ENCODE measurements at places on chromosomes 4 and X.

DNA sequence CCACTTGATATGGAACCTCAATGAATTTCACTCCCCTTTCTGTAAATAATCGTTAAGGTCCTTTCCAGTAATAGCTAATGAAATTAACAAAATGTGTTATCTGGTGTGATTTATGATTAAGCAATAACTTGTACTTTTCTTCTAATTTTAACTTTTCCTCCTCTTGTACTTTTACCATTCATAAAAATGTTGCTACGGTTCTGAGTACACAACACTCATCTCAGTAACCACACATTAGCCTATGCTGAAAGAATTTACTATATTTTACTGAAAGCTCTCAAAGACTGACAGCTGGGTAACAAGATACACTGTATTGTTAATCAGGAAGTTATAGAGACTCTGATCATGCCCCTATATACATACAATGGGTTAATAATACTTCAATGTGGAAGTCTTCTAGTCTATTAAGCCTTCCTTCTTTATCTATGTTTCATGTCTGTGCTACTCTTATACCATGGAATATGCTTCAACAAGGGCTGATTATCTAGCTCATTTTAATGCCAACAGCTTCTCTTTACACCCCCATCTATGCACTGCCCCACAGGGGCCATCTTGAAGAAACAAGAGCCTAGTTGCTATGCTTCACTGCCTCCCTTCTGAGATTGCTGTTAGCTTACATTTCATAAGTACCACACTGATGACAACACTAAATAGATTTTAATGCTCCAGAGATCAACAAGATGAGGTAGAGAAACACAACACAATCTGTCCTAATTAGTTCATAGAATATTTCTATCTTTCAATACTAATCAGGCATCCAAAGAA, 39.1 kb downstream of the LAMP2 start:
- no peak for DNase-seq

GRCh38 chr4:173415092-173415491, 16.2 kb upstream of the SCRG1 start:
- DNase-seq: peak; percentile 81

DNA sequence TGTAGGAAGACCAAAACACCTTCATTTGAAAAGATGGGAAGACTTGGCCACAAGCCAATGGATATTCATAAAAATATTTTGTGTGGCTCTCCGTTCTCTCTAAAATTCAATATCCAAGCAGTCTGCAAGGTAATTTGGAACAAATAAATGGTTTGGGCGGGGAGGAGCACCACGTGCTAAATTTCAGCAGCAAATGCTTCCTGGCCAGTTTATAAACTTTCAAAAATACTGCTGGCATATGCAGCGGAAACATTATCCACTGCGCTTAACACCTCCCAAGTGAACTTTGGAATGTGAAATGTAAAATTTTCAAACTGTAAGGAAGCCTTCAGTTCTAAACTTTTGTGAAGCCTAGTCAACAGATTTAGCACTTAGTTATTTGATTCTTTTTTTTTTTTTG, 191.0 kb downstream of the NSUN7 start:
- no peak for DNase-seq

GRCh38 chrX:32530802-32531403, 680.4 kb downstream of the DMD start:
- DNase-seq: no peak

DNA sequence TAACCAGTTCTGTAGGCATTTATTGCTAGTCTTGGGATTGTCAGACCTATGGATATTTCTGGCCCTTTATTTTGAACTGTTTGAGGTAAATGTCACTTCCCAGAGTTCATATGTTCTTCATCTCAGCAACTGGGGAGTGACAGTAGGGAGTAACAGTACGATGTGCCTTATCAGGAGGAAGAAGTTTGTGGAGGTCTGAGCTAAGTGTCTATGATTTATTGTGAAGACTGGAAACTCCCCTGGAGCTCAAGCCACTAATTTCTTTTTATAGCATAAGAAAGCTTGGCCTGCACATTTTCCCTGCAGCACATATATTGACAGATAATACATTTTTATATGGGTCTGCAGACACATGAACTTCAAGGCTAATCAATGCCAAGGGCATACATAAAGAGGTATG, 383.8 kb downstream of the GRXCR1 start:
- no peak for DNase-seq

GRCh38 chrX:9609499-9609898, 144.6 kb downstream of the TBL1X start:
- no peak for DNase-seq

DNA sequence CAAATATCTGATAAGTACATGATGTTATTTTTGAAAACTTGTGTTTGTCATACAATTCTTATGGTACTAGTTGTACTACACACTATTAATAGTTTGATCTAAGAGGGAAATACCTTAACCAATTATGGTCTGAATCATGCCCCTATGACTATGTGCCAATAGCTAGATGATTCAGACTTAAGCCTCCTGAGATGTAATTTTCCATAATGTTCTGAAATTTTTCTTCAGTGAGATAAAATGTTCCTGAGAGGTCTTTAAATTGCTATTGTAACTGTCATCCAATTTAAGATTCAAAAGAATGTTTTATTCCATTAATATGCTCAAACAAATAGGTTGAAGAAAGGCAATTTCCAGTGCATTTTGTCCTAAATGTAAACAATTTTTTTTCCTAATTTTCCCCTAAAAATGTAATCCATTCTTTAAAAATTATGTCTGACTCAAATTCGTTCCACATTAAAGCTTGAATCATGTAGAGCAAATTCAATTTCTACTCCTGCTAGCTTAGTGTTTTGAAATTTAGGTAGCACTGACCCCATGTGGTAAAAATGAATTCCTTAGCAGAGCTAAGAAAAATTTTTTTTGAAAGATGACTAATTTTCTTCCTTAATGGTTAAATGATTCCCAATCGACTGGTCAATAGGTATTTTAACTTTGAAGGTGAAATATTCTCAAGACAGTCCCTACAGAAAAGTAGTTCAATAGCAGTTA, 49.1 kb downstream of the APOOL start:
- DNase-seq: no peak

DNA sequence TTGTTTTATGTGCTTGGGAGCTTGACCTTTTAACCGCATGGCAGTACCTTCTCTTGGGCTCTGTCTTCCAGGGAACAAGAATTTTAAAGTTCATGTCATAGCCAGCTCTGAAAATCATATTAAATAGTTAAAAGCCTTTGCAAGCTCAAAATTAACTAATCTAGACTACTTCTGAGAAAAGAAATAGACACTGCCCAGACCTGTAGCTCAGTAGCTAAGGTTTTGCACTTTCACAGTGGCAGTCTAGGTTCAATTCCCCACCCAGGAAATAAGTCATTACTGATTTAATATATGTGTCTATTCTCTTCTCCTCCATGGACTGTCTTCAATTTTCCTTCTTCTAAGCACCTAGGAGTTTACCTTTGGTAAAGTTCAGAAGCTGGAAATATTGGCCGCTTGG, 27.4 kb downstream of the HSD17B11 start:
- no peak for DNase-seq

- no peak for DNase-seq
Observed at GRCh38 chr4:3320361-3321023, 27.7 kb downstream of the RGS12 start.

DNA sequence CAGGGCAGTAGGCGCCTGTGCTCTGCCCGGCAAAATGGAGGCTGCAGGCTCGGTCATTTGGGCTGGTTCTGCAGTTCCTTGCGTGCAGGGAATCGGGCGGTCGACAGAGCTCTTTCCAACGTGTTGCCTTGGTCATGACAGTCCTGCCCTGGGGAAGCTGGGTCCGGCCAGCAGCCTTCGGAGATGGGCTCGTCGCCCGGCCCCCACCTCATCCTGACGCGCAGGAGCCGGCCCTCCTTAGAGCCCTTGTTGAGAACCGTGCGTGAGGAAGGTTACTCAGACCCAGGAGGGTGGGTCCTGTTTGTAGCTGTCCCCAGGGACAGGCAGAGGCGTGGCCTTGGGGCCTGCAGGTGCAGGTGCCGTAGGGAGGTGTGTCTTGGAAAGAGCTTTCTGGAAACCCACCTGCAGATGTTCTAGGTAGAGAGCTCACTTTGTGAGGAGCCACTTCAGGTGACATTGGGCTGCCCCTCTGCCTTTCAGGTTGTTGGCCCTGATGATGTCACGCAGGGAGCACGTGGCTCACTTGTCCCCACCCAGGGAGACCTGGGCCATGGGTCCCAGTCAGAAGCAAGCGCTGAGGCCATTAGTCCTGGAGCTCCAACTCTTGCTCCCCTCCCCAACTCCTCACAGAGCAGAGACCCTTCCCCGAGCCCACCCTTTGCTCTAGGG, 15.2 kb upstream of the HGFAC start:
- DNase-seq: no peak

GRCh38 chr4:20358110-20358509, 106.4 kb downstream of the SLIT2 start:
- no peak for DNase-seq

- no peak for DNase-seq
Observed at GRCh38 chr4:11615601-11616000, 186.9 kb upstream of the HS3ST1 start.

DNA sequence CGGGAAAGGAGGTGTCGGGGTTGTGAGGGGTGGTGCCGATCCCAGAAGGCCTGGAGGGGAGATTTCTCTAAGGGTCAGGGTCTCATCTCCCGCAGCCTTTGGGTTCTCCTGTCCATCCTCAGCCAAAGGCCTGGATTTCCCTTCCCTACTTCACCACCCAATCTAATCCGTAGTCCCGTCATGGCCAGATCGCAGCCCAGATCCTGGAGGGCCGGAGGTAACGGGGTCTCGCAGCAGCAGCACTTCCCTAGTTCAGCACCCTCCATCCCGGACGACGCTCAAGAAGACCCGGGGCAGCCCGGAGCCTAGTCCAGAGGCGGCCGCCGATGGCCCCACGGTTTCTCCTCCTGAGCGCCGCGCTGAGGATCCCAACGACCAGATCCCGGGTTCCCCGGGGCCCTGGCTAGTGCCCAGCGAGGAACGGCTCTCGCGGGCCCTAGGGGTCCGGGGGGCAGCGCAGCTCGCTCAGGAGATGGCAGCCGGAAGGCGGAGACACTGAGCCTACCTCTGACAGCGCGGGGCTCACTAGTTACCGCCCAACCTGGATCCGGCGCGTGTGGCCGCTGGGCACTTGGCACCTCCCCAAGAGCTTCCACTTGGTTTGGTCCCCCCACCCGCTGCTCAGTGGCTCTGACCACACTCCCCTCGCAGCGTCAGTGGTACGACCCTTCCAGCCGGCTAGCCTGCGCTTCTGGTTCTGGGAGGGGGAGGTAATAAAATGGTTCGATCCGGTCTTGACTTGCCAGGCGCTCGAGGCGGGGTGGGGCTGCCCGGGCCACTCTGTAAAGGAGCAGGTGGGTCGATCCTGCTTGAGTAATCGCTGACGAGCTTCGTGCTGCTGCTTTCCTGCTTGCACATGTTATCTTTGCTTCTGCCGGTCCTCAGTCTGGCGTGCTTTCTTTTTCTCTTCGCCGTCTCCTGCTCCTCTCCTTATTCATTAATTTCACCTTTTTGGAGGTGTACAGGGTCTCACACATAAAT, 3.6 kb downstream of the MAGIX start:
- peak; percentile 87 for DNase-seq

DNA sequence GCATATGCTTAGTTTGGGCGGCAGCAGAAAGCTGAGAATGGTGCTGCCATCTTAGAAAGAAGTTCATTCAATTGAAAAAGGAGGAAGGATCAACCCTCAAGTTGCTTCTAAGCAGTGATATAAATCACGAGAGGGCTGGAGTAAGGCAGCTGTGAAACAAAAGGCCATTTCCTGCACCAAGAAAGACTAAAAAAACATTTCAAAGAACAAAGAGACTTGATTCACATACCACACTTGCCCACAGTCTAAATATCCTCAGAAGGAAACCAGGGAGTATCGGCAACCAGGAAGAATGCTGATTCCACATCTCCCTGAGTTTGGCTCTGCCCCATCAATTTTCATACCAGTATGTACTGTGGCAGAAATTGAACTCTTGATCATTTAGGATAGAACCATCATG, 240.1 kb downstream of the OPHN1 start:
- DNase-seq: no peak

GRCh38 chr4:184306949-184307348, 89.3 kb upstream of the ENPP6 start:
- DNase-seq: no peak

- no peak for DNase-seq
Observed at GRCh38 chr4:2258091-2259035, 3.5 kb downstream of the MXD4 start.

DNA sequence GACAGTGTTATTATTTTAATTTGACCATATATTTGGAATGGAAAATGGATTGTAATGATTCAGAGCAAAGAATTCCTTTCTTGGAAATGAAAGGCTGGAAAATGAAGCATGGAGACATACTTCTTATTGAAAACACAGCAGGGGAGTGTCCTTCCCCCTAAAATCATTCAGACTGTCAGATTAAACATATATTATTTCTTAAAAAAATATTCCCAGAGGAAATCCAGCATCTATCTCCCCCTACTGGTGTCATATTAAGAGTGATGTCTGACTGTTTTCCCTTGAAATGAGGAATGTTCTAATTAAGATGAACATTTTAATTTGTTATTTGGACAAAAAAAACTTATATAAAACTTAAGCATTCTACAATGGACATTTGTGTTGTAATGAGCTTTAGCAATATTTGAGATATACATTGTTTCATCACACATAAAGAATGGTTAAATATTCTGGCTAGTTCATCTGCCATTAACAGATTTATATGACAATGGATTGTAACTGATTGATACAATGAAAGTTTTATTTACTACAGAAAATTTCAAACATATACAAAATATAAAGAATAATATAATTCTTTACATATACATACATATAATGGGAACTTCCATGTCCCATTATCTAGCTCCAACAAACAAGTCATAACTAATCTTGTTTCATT, 264.6 kb downstream of the SPRY1 start:
- DNase-seq: peak; percentile 11

DNA sequence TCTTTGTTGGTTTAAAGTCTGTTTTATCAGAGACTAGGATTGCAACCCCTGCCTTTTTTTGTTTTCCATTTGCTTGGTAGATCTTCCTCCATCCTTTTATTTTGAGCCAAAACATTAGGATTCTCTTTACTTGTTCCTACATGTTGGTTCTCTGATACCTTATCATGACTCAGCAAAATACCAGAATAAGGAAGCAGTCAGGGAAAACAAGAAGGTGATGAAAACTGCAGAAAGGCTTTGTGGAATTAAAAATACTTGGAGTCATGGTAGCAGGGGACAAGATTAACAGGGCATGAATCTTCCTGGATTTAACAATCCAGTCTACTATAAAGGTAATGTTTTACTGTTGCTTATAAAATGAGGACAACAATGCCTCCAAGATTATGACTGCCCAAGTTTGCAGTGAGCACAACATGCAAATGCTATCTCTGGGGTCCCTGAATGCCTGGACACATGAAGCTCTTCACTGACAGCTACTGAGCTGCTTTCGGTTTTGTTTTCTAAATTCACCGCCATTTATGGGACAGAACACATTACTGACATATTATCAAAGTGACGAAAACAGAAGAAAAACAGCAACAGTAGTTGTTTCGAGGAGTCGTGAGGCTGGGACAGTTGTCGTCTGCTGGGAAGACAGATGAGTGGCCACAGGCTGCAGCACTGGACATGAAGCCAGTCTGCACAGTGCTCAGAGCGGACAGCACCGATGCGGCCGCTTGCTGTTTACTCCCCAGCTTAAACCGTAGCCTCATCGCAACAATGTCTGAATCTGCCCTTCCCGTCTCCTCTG, 174.5 kb upstream of the DKK2 start:
- DNase-seq: no peak

- no peak for DNase-seq
Observed at GRCh38 chr4:80925293-80925692, 105.2 kb upstream of the BMP3 start.
